HTR-8/SVneo (cell line): ENCODE measurements at places on chromosomes 4 and X.

- no peak for DNase-seq
Observed at GRCh38 chrX:42673301-42673810, 104.6 kb downstream of the PPP1R2C start.

DNA sequence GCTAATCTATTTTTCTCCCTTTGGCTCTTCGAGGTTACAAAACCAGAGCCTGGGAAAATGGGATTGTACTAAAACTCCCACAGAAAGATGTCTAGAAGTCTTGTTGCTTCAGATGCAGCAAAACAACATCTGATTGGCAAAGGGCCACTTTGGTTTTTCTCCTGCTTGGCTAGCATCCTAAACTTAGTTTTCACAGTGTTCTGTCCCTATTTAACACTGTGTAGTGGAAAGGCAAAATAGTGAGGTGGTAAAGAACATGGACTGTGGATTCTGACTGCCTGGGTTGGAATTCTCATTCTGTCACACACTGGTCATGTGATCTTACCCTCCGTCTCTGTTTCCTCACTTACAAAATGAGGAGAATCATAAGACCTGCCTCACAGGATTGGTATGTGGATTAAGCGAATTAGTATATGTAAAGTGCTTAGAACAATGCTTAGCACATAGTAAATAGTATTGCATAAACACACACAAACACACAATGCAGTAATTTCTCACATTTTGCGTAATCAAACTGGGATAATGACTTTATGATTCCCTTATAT is 23.5 kb downstream of the TIGD2 start:
- no peak for DNase-seq

- no peak for DNase-seq
Observed at GRCh38 chrX:40011322-40012038, 86.3 kb downstream of the BCOR start.

DNA sequence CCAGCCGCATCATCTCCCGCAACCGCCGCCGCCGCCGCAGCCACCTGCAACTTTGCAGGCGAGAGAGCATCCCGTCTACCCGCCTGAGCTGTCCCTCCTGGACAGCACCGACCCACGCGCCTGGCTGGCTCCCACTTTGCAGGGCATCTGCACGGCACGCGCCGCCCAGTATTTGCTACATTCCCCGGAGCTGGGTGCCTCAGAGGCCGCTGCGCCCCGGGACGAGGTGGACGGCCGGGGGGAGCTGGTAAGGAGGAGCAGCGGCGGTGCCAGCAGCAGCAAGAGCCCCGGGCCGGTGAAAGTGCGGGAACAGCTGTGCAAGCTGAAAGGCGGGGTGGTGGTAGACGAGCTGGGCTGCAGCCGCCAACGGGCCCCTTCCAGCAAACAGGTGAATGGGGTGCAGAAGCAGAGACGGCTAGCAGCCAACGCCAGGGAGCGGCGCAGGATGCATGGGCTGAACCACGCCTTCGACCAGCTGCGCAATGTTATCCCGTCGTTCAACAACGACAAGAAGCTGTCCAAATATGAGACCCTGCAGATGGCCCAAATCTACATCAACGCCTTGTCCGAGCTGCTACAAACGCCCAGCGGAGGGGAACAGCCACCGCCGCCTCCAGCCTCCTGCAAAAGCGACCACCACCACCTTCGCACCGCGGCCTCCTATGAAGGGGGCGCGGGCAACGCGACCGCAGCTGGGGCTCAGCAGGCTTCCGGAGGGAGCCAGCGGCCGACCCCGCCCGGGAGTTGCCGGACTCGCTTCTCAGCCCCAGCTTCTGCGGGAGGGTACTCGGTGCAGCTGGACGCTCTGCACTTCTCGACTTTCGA is 654 bp downstream of the ATOH1 start:
- DNase-seq, result no peak

- DNase-seq, result peak; percentile 0
Observed at GRCh38 chrX:151488677-151489076, 74.8 kb upstream of the PASD1 start.

DNA sequence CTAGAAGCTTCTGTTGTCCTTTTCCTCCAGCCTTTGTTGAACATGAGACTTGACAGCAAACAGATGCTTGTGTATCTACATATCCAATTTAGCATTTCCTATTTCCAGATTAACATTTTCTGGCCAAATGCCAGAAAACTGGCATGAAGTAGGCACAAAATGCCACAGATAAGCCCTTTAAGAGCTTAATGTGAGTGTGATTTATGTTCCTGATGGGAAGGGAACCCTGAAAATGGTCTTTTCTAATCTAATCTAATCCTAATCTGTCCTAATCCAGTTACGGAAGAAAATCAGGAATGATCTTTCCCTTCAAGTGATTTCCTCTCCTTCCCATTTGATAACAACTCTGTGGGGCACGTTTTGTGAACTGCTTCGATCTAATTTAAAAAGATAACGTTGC is 133.0 kb upstream of the C1QTNF7 start:
- DNase-seq, result no peak

DNA sequence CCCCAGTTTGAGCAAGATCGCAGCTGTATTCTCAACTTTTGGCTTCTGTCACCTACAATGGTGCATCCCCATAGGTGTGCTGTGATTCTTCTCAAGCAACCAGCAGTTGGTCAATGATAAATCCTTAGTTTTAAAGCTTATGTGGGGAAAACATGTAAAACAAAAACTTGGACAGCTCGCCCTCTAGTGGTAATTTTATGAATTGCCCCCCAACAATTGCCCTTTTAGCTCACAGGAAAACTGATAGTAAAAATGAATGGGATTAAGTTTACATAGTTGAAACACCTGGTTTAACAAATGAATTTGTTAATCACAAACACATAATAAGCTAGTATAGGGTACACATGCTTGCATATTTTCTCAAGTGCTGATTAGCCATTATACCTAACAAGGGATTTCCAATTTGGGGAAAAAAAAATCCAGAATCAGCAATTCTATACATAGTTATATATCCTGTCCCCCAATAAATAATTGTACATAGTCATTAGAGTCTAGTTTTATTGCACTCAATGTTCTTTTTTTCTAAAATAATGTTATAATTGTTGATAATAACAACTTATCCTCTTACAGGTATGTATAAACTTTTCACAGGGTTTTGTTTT is 30.1 kb downstream of the TEX13A start:
- peak; percentile 2 for DNase-seq

DNA sequence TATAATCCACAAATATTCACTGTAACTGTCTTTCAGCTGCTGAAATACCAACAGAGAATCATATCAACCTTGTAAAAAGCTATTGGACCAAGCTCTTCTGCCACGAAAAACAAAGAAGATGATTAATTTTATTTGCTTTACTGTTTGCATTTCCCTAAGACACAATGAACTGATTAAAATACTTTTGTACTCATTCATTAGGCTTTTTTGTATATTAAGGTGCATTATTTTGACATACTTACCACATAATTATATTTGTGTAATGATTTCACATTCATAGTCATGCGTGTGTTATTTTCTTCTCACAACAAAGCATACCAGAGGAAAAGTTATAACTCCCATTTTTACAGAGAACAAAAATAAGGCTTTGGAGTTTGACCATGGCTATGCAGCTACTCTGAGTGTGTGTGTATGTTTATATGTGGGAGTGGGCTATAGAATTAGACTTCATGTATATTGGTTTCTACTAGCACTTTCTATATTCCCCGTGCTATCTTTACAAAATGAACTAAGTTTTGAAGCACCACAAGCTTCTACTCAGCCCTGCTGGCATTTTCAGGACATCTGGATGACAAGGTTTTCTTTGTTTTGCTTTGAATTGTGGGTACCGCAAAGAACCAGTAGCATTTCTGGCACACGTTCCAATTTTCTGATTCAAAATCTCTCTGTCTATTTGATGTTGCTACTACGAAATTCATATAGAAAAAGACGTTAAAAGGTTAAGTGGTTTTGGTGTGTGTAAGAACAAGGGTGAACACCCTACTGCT is 11.0 kb upstream of the FGF5 start:
- DNase-seq, result no peak

DNA sequence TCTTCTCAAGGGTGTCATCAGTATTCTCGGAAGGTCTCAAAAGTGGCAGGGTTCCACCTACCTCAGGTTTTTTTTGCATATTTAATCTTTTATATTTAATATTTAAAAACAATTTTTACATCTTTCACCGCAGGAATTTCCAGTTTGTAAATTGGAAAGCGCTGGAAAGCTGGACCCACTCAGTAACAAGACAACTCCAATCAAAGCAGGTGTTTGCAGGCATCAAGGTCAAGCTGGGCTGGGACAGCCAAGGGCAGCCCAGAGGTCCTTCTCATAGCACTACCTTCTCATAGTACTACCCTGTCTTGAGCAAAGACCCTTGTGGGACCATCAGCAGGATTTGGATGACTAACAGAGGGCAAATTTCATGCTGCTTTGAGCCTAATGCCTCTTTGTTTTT is 160.1 kb downstream of the TET2 start:
- no peak for DNase-seq

DNA sequence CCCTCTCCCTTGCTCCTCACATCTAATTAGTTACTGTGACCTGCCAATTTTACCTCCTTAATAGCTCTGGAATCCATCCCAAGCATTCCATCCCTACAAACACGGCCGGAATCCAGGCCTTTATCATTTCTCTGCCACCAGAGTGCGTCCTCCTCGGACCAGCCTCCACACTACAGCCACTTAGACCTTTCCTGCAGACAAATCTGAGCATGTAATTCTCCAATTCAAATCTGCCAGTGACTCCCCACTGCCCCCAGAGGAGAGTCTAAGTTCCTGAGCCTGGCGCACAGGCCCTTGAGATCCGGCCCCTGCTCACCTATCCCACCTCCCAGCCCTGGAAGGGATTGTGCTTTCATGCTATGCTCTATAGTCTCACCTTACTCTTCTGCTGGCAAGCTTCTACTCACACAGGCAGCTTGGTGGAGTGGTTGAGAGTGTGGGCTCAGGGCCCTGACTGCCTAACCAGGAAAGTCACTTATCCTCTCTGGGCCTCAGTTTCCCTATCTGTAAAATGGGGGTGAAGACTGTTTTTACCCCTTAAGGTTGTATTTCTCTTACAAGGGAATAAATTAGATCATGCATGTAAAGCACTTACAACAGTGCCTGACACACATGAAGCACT is 31.2 kb downstream of the PJA1 start:
- DNase-seq, result peak; percentile 34

GRCh38 chr4:153529646-153530045 is 63.5 kb downstream of the TMEM131L start:
- DNase-seq, result no peak

DNA sequence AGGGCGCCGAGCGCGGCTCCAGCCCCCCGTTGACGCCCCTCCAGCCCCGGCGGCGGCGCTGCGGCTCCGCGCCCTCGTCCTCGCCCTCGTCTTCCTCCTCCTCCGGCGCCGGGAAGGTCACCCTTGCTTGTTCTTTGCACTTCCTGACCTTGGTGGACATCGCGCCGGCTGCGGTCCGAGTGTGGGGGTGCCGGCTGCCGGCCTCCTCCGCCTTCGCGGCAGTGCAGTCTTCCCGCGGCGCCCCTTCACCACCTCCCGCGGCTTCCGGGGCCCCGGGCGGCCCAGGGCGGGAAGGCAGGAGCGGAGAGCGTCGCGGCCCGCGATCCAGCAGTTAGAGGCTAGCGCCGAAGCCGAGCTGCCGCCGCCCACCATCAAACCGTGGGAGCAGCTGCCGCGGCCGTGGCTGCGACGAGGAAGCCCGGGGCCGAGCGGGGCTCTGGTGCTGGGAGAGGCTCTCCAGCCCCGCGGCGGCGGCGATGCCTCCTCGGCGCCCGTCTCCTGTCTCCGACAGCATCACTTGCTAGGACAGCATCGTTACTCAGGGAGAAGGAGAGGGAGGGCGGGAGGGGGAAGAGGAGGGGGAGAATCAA is at the start of gene TRPC3:
TRPC3 (minus strand) TSS at position 540 of the 590 bp plus-strand sequence; CDS start at position 160, 380 bp downstream.
- DNase-seq, result peak; percentile 32

DNA sequence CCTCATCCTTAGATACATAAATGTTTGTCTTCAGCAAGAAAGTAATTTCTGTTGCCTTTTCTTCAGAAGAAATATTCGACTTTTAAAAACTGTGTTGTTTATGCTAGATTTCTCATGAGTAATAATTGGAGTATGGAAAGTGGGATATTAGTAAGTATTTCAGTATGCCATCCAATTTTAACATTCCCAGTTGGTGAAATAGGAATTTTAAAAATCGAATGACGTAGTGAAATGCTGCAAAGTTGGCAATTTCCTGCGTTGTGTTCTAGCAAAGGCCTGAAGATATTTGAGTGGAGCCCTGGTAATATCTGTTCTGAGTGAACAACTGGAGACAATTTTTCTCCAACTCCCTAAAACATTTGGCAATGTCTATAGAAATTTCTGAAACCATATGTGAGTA is 190.1 kb downstream of the ZNF330 start:
- DNase-seq, result no peak

- DNase-seq, result no peak
Observed at GRCh38 chrX:135431886-135432285, 10.1 kb downstream of the SMIM10L2A start.

DNA sequence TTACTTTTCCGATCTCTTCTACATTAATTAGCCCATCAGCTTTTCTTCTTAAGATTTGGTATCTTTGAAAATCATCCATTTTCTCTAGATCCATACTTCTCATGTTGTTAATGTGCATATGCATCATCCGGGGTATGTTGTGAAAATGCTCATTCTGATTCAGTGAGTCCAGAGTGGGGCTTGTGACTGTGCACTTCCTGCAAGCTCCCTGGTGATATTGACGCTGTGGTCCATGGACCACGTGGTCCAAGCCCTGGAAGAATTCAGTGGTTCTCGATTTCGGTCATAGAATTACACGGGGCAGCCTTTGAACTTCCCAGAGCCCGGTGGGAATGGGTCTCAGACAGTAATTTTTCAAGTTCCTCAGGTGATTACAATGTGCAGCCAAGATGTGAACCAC is 69.8 kb downstream of the ZFX start:
- no peak for DNase-seq

DNA sequence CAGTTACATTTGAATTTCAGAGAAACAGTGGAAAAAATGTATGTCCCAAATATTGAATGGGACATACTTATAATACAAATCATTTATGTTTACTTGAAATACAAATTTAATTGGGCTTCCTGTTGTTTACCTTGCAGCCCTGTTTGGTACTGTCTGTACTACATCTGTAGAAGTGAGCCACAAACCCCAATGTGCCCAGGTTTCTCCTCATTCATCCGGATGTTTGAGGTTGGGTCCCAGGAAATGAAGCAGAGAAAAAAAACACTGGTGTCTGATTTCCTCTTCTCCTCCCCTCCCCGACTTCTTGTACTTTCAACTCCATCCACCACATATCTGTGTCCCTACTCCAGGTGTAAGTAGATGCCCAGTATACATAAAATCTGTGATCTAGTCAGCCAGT is 27.1 kb upstream of the SCRG1 start:
- no peak for DNase-seq

- peak; percentile 25 for DNase-seq
Observed at GRCh38 chr4:159103384-159103990, 608 bp downstream of the RAPGEF2 start.

- DNase-seq, result no peak
Observed at GRCh38 chr4:1348014-1348513, 1.1 kb downstream of the UVSSA start.

GRCh38 chr4:144591401-144591800 is 54.6 kb upstream of the HHIP start:
- peak; percentile 28 for DNase-seq

DNA sequence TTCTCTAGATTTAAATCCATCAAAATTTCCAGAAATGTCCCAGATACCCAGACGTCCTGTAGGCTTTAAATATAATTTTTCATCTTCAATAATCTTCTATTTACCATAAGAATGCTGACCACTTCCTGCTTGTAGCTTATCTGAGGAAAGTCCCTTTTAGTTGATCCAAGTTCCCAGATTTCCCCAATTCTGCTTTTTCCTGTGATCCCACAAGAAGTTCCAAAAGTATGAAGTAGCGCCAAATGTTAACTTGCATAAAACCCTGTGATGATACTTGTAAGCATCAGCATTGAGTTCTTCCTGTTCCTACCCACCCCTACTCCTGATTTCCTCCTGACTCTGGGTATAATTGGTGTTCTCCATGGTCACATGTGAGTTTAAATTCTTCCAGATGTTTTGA is 10.6 kb upstream of the TLR8 start:
- no peak for DNase-seq
